ENCODE measurements at places on chromosomes 12 and 14.

GRCh38 chr12:41967668-41968500 is 176.8 kb downstream of the GXYLT1 start:
- no peak for DNase-seq

DNA sequence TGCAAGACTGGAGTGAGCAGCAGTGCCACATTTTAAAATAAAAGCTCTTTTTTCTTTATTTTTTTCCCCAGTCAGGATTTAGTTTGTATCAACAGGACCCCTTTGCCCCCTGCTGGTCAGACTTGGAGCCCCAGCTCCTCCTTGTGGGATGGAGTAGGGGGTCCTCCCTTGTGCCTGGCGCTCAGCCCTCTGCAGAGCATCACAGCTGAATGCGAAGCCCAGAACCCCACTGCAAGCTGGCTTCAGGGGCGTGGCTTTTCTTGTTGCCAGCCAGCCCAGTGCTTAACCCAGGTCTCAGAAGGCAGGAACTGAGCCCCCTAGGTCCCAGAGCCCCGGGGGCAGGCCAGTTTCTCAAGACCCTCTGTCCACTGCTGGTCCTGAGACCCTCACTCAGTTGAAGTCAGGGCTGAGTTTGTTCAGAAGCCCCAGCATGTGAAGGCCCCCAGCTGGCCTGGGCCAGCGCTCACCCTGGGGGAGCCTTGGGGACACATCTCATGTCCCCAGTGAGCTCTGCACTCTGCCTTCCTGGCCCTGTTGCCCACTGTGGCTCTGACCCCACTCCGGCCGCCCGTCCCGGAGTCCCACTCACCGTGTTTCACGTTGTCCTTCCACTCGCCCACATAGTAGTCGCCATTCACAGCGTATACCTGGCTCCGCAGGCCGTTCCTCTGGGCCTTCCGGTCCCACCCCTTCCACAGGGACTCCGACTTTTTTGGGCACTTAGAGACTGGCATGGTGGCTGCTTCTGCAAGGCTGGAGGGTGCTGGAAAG is 519 bp downstream of the MORN3 start:
- DNase-seq: no peak

GRCh38 chr12:28585146-28585545 is 394.9 kb downstream of the CCDC91 start:
- DNase-seq: no peak

DNA sequence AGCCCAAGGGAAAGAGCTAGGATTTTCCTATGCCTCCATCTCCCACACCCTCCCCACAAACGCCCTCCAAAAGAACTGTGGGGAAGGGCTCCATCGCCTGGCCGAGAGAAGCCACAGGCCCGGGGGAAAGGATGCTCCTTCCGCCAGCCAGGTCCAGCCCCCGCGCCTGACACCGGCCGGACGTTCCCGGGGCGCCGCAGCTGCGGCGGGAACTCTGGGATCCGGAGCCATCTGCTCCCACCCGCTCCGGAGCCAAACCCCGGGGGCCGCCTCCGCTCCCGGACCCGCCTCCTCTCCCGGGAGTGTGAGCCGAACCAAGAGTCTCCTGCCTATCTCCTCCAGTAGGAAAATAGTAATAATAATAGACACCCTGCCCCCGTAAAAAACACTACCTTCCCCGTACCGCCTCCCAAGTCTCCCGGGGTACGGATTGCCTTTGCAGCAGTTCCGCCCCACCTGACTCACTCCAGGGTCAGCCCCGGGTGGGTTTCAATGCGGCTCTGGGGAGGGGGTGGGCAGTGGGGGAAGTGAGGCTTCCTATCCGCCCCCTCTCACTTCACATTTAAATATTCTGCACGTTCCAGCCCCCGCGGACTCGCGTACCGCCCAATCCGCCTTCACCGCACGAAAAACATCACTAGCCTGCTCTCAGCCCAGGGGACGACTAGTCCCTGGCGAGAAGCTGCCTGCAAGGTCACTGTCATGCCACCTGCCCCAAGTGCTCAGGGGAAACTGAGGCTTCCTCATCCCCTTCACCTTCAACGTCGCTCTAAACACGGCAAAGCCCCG is 2.4 kb downstream of the AGAP2 start:
- DNase-seq: no peak

DNA sequence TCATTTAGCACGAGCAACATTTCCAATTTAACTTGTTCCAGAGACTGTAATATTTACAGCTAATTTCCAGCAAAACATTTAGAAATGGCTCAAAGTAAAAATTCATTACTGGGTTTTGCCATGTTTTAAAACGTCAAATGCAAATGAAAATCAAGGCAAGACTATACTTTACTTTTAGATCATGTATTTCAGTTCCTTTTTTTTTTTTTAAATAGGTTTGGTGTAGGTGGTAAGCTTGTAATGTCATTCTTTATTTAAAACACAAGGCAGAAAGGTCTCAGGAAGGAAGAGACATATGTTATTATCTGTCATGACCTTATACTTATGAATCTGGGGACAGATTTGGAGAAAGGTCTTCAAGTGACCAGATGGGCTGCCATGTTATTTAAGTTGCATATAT is 54.1 kb downstream of the GRIP1 start:
- no peak for DNase-seq

GRCh38 chr14:99001241-99001640 is 270.8 kb downstream of the BCL11B start:
- DNase-seq: no peak

GRCh38 chr14:77407158-77407557 is 16.2 kb downstream of the NOXRED1 start:
- DNase-seq: no peak

DNA sequence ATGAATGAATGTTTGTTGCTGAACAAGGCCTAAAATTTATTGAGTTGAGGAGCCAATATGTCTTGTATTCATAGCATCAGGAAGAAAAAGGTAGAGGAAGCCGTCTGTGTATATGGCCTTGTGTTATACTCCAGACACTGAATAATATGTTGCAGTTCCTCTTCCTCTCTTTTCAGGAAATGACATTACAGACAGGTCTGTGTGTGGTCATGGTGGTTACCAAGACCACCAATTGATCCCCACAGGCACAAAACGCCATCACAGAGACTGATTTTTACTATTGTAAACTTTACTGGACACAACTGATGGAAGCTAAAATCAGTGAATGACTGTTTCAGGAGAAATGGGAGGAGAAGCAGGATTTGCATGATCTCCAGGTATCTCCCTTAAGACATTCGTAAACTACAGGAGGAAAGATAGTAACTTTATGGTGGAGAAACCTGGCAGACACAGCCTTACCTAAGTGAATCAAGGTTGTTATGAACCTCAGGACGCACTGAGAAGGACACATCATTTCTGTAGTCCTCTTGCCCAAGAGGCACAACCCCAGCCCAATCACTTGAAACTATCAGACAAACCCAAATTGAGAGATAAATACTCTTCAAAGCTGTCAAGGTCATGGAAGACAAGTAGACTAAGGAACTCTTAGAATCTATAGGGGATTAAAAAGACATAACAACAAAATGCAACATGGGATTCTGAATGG is 334.1 kb upstream of the RGS6 start:
- DNase-seq: no peak

GRCh38 chr14:23153851-23154796 is 29.3 kb downstream of the SLC7A8 start:
- DNase-seq: peak; percentile 88

Measured in AG09319 (cell line).